ENCODE measurements at places on chromosomes 11 and 22.

GRCh38 chr11:20162824-20163782 lies 2.8 kb upstream of the DBX1 start:
- no peak for DNase-seq

GRCh38 chr11:11217929-11218628 lies 135.0 kb downstream of the CSNK2A3 start:
- DNase-seq, result no peak

DNA sequence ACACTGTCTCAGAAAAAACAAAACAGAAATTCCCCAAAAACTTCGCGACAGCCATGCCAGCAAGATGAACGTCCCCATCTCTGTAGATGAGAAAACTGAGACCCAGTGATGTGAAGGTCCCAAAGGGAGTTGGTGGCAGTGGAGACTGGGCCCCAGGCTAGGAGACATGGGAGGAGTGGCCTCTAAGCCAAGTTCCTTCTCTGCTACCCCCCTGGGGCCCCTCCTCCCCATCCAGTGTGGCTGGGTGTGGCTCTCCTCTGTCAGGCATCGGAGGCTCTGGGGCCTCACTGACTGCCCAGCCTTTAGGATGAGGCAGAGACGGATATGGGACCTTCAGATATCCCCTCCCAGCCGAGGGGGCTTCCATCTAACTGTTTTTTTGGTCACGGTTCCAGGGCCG lies 9.8 kb downstream of the RELT start:
- DNase-seq, result no peak

- DNase-seq, result no peak
Measured at GRCh38 chr11:61293867-61294716, 1.0 kb downstream of the VWCE start.

DNA sequence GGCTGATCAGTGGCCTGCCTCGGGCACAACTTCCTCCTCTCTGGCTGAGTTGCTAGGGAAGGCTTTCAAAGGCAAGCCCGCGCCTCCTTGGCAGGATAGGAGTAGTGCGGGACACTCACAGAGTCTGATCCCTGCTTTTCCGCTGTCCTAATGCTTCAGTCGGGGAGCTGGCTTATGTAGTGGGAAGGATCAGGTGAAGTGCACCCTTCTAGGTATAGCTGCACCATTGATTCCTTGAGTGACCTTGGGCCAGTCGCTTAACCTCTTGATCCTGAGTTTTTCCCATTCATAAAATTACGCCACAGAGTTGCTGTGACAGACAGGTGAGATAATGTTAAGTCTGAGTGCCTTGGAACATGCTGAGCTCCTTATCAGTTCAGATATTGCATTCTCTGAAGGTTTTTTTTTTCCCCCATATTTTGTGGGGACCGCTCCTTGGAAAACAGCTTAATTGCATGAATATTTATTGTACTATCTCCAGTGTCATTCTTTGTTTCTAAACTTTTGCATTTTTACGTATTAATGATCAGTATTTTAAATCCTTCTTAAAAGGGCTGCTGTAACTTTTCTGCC lies 961 bp downstream of the IPO7 start:
- no peak for DNase-seq

DNA sequence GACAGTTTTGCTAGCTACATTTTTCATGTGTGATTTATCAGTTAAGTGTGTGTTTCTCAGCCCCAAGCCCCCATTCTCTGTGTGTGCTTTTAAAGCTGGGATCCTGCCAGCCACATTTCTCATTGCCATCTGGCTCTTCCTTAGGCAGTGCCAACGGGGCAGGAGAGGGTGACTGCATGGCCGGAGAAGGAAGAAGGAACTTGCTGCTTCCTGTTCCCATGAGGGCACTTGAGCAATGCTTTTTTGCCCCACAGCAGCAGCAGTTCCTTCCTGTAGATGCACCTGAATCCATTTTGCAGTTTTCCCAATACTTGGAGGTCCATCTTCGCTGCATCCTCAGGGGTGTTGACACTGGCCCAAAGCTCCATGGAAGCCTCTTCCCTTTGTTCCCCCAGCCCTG lies 37.5 kb downstream of the TNRC6B start:
- DNase-seq, result no peak

DNA sequence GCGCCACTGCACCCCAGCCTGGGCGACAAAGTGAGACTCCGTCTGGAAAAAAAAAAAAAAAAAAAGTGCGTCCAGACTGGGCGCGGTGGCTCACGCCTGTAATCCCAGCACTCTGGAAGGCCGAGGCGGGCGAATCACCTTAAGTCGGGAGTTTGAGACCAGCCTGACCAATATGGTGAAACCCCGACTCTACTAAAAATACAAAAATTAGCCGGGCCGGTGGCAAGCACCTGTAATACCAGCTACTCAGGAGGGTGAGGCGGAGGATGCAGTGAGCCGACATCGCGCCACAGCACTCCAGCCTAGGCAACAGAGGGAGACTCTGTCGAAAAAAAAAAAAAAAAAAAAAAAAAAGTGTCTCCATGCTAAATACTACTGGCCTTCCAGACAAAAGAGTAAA lies 1.3 kb downstream of the USP28 start:
- no peak for DNase-seq

- no peak for DNase-seq
Measured at GRCh38 chr11:106468086-106468485, 390.6 kb downstream of the AASDHPPT start.

GRCh38 chr11:72088076-72088808 lies 7.6 kb downstream of the LRRC51 start:
- DNase-seq, result no peak
